ENCODE measurements at places on chromosomes 5 and 9. TPM values are rescaled to one million over a fixed set of nuclear protein-coding genes. Genes with fewer than 3 reads are reported as not detected.
A peak's percentile ranks its signal among the peaks of the same experiment; 100 is the strongest.

The PCDHB16 gene
- total RNA-seq = 11.9 TPM

- no peak for DNase-seq
Measured at GRCh38 chr9:100088202-100088601, 10.6 kb downstream of the ERP44 start.

DNA sequence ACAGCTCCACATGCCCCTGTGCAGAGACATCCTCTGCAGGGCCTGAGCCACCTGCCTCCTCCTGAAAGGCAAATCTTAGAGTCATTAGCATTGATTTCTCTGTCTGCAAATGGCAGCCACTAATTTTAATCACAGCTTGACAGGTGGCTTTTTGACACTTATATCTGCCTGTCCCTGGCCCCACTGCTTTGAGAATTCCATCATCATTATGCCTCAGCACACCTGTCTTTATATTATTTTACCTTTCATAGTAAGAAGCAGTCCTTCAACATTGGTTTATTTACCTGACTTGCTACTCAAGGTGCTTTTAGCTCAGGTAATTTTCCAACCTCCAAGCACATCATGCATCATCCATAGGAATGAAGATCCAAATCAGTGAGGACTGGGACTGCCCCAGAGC, 451.3 kb downstream of the MTRR start:
- no peak for DNase-seq

- DNase-seq = peak; percentile 44
Measured at GRCh38 chr5:2207416-2208238, 324.9 kb upstream of the IRX4 start.

DNA sequence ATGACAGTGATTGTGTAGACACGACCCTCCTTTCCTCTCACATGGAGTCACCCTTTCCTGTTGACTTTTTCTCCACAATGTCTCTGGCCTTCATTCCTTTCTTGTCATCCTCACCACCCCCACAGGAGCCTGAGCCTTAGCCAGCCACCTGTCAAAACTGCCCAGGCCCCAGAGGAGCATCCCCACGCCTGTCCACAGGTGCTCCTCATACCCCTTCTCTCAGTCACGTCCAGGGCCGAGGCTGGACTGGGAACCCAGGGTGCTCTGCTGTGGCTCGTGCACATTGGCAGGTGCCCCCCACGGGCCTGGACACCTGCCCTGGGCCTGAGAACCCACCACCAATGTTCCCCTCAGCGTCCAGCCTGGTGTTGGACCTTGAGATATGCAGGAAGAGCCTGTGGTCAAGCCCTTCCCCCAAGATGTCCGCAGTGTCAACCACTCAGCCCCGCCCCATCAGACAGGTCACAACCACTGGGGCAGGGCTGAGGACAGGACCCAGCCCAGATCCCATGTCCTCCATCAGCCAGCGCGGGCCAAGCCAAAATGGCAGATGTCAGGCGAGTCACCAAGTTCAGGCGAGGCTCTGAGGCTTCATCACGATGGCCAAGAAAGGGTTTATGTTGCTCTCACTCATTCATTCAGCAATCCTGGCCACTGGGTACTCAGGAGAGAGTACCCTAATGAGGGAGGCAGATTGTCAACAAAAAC, 65.8 kb upstream of the STXBP1 start:
- DNase-seq = no peak

- DNase-seq = peak; percentile 34
Measured at GRCh38 chr9:134136118-134136995, 475 bp downstream of the WDR5 start.

DNA sequence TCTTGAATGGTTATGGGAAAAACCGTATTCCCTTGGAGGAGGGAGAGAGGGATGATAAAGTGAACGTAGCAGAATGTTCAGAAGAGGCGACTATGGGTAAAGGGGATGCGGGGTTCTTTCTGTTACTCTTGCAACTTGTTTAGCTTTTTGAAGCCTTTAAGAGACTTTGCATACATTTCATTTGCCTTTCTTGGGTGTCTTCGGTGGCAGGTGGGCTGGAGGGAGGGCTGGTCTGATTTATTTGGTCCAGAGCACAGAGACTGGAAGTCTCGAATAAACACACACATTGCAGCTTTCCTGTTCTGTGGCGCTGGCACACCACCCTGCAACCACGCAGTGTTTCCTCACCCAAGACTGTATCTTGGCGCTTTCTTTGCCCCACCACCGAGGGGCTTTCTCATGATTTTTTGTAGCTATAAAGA, 23.2 kb downstream of the TTF1 start:
- no peak for DNase-seq

DNA sequence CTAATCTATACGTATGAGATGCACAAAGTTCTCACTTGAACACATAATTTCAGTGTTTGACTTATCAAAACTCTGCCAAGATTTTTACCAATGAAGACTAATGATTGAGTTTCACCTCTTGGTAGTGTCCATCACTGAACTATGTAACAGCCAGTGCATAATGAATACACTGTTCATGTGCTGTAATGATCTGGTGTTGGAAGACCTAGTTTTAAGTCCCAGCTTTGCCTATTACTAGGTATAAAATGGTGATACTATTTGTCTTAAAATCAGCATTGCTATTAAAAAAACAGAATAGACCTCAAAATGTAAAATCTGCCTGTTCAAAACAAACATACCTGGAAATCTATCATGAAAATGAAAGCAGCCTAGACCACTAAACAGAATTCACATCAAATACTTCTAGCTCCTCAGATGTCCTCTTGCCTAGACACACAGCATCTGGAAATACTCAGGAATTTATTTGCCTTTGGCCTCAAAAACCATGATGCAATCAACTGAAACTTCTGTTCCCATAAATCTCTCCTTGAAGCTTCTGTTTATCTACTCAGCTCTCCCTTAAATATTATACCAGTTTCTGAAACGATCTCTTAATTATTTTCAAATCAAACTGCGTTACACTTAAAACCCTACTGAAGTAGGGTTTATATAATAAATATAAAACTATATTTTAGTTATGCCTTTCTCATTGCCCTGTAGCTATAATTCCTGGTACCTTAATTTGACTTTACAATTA, 38.1 kb downstream of the MRPS27 start:
- DNase-seq = no peak

The FAM153A gene
- 0.55 TPM for total RNA-seq

DNA sequence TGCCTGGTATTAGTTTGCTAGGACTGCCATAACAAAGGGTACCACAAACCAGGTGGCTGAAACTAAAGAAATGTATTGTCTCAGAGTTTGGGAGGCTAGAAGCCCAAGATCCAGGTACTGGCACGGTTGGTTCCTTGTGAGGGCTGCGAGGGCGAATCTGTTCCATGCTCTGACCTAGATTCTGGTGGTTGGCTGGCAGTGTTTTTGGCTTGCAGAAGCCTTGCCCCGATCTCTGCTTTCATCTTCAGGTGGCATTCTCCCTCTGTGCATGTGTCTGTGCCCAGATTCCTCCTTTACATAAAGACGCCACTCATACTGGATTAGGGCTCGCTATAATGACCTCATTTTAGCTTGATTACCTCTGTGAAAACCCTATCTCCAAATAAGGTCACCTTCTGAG, 36.7 kb downstream of the RAI14 start:
- DNase-seq = no peak
